ENCODE measurements at places on chromosomes 11 and 22.

DNA sequence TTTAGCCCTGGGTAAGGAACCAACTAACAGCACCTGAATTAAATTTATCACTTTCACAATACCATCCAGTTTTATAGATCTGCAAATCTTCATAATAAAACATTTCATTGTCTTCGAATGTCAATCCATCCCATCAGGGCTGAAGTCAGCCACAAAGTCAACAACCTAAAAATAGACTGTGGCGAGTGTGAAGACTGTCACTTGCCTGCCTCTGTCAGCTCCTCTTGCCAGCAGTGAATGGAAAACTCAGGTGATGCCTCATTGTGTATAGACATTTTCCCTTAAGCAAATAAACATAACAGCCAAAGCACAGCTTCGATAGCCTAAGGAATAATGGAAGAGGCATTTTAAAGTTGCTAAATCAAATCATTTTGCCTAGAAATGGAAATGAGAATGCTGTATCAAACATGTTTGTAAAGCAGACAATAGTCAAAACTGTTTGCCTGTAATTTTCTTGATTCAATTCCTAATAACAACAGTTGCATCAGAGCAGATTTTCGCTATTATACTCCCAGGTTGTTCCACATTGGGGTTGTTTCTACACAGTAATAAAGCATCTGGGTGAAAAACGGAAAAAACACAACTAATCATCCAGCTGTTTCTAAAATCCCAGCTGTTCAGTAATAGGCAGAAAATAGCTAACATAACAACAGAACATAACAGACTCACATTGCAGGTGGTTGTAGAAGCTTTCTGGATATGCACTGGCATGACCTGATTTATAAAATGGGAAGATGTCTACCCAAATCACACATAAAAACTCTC is 15.7 kb downstream of the KCNA4 start:
- H3K4me3 ChIP-seq: no peak overlapping the region
- no peak for DNase-seq

GRCh38 chr11:70866834-70867233 is 385.5 kb downstream of the SHANK2 start:
- no peaks in the 10 kb centered on the region for H3K27me3 ChIP-seq
- no peak overlapping the region for H3K4me3 ChIP-seq
- no peak overlapping the region for H3K27ac ChIP-seq
- no peaks in the 10 kb centered on the region for H3K36me3 ChIP-seq
- H3K4me1 ChIP-seq: peaks cover 4% of the 10 kb centered on the region

GRCh38 chr11:120633616-120634393 is 122.3 kb downstream of the GRIK4 start:
- no peak overlapping the region for H3K27ac ChIP-seq
- H3K4me1 ChIP-seq: peaks cover 8% of the 10 kb centered on the region
- H3K27me3 ChIP-seq: no peaks in the 10 kb centered on the region
- no peaks in the 10 kb centered on the region for H3K36me3 ChIP-seq
- no peak overlapping the region for H3K4me3 ChIP-seq

DNA sequence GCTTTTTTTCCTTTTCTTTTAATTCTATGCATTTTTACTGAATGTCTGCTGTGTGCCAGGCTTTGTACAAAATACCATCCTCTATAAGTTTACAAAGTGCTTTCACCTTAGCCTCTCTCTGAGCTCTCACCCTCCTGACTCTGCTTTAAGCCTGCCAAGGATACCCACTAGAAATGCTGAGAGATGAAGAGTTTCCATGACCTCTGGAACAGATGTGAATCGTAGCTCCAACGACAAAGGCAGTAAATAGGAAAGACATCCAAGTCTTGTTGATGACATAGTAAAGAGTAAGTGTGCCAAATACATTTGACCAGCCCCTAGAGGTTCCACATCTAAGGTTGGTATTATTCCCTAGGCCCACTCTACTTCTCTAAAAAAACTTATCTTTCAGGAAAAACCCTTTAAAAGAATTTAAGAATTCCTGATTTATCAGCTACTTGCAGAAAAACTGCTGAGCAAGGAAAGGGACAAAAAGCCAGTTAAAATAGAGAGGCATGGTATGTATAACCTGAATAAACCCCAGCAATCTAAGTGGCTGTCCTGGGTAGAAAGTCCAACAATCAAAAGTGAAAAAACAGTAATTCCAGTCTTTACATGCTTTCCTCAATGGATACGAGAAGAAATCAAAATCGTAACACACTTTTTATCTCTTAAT is 45.4 kb downstream of the GAB2 start:
- no peaks in the 10 kb centered on the region for H3K27me3 ChIP-seq
- no peak overlapping the region for H3K27ac ChIP-seq
- no peak for DNase-seq
- H3K4me1 ChIP-seq: no peaks in the 10 kb centered on the region
- H3K4me3 ChIP-seq: no peak overlapping the region

GRCh38 chr22:24338726-24339451 is 68.3 kb downstream of the SPECC1L start:
- no peaks in the 10 kb centered on the region for H3K27me3 ChIP-seq
- peaks cover 7% of the 10 kb centered on the region for H3K4me1 ChIP-seq
- no peak overlapping the region for H3K4me3 ChIP-seq
- peaks cover 97% of the 10 kb centered on the region for H3K36me3 ChIP-seq

DNA sequence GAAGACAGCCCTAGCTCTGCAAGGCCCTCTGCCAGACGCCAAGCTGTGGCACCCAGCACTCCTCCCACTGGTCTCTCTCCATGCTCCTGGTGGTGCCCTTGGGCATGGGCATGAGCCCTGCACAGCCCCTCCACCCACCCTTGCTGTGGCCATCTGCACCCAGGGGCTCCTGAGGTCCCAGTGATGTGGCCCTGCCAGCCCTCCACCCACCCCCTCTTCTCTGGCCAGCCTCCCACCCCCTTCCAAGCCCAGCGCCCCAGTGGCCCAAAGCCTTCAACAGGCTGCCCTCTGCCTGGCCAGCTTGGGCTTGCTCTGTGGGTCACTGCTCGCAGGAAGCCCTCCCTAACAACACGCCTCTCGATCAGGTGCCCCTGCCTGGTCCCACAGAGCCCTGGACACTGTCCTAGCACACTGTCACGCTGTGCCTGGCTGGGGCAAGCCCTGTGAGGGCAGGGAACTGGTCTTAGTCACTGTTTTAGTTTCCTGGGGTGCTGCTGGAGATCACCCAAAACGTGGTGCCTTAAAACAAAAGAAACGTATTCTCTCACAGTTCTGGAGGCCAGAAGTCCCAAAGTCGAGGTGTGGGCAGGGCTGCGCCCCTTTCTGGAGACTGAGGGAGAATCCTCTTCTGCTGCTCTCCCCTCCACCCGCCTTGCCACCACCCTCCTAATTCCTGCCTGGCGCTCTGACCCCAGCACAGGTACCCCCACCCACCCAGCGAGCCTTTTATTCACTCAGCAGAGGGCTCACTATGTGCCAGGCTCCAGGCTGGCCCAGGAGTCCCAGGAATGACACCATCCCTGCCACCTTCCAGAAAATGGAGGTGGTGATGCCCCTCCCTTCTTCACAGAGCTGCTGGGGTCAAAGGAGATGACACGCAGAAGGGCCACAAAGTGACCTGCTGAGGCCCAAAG is 14.7 kb downstream of the SULT4A1 start:
- no peak overlapping the region for H3K4me3 ChIP-seq
- no peak overlapping the region for H3K27ac ChIP-seq
- no peaks in the 10 kb centered on the region for H3K27me3 ChIP-seq
- DNase-seq: no peak
- H3K36me3 ChIP-seq: no peaks in the 10 kb centered on the region

- H3K4me1 ChIP-seq: no peaks in the 10 kb centered on the region
- no peak overlapping the region for H3K27ac ChIP-seq
- H3K27me3 ChIP-seq: no peaks in the 10 kb centered on the region
- no peak for DNase-seq
Observed at GRCh38 chr11:102494216-102494615, 36.3 kb downstream of the MMP7 start.

DNA sequence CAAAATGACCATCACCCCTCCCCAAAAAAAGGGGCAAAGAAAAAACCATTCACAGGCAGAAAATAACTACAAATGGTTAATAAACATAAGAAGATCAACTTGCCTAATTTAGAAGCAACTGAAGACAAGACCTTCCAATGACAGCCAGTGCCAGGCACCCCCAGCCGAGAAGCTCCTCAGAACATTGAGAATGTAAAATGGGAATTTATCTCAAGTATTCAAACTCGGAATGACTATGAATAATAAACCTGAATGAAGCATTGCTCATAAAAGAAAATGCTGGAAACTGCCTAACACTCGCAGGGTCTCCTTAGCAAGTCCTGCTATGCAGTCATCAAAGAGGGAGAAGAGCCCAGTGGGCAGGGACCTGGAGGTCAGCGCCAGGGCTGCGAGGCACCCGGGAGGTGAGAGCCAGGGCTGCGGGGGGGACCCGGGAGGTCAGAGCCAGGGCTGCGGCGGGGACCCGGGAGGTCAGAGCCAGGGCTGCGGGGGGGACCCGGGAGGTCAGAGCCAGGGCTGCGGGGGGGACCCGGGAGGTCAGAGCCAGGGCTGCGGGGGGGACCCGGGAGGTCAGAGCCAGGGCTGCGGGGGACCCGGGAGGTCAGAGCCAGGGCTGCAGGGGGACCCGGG is 23.2 kb upstream of the MOB2 start:
- H3K27me3 ChIP-seq: no peaks in the 10 kb centered on the region
- no peaks in the 10 kb centered on the region for H3K36me3 ChIP-seq
- H3K27ac ChIP-seq: no peak overlapping the region
- no peak overlapping the region for H3K4me3 ChIP-seq
- DNase-seq: no peak

DNA sequence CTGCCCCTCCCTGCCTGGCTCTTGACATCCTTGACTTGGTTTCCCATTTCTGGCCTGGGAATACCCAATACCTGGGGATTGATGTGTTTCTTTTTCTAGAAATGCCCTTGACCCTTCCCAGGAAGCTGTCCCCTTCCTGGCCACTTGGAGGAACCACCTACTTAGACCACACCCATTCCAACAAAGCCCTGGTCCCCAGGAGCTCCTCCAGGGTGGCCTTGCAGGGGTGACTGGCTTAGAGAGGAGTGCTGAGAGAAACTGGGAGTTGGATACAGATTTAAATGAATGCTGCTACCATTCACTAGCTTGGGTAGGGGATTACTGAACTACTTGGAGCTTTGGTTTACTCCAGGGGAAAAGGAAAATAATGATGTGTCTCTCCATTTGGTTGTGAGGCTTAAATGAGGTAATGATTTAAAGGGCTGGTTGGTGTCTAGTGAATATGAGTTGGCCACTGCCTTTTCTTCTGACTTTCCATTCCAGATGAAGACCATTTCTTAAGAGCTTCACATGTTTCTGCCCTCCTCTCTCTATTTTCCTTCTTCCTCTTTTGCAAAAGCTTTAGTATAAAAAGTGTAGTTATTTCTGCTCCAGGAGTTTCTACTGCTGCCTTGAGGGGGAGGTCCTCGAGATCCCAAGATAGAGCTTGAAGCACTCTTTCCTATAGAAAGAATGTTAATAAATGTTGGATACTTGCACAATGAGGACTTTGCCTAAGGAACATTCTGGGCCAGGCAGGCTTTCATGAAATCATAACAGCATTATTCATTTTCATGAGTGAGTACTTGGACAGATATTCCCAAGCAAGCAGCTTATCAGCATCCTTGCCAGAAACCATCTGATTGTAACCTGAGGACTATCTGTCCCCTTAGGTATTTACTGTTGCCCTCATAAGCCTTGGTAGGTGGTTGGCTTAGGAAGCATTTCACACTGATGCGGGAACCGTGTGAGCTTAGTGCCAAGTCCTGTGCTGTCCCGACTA is 22.4 kb downstream of the PANX1 start:
- H3K4me3 ChIP-seq: no peak overlapping the region
- H3K27ac ChIP-seq: no peak overlapping the region
- H3K4me1 ChIP-seq: peaks cover 5% of the 10 kb centered on the region

- no peak overlapping the region for H3K4me3 ChIP-seq
- H3K27ac ChIP-seq: no peak overlapping the region
- H3K27me3 ChIP-seq: no peaks in the 10 kb centered on the region
- H3K36me3 ChIP-seq: peaks cover 60% of the 10 kb centered on the region
Observed at GRCh38 chr22:39316440-39317083, 2.9 kb downstream of the RPL3 start.

DNA sequence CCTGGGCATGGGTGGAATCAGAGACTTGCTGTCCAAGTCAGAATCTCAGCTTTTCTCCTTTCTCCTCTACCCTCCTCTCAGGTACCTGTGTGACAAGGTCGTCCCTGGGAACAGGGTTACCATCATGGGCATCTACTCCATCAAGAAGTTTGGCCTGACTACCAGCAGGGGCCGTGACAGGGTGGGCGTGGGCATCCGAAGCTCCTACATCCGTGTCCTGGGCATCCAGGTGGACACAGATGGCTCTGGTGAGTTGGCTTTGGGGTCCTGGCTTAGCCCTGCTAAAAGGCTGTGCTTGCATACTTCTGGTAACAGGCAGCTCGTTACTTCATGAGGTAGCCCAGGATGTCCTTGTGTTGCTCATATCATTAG is 10.7 kb downstream of the MCM5 start:
- peaks cover 95% of the 10 kb centered on the region for H3K36me3 ChIP-seq
- no peak overlapping the region for H3K4me3 ChIP-seq
- H3K27ac ChIP-seq: no peak overlapping the region
- H3K4me1 ChIP-seq: no peaks in the 10 kb centered on the region
- DNase-seq: no peak

- H3K36me3 ChIP-seq: no peaks in the 10 kb centered on the region
- no peak overlapping the region for H3K4me3 ChIP-seq
- no peaks in the 10 kb centered on the region for H3K27me3 ChIP-seq
Observed at GRCh38 chr11:12362857-12363256, 14.5 kb upstream of the PARVA start.

GRCh38 chr22:35552196-35552842 is 11.7 kb downstream of the RASD2 start:
- DNase-seq: peak; percentile 60
- no peaks in the 10 kb centered on the region for H3K27me3 ChIP-seq
- H3K36me3 ChIP-seq: no peaks in the 10 kb centered on the region
- no peak overlapping the region for H3K4me3 ChIP-seq
